T follicular helper cell (primary cell): ENCODE measurements at places on chromosomes 13 and 19.

GRCh38 chr19:42345191-42345812, 19.9 kb downstream of the MEGF8 start:
- no peak for DNase-seq

GRCh38 chr13:100297413-100297812, 208.5 kb downstream of the PCCA start:
- DNase-seq, result no peak

DNA sequence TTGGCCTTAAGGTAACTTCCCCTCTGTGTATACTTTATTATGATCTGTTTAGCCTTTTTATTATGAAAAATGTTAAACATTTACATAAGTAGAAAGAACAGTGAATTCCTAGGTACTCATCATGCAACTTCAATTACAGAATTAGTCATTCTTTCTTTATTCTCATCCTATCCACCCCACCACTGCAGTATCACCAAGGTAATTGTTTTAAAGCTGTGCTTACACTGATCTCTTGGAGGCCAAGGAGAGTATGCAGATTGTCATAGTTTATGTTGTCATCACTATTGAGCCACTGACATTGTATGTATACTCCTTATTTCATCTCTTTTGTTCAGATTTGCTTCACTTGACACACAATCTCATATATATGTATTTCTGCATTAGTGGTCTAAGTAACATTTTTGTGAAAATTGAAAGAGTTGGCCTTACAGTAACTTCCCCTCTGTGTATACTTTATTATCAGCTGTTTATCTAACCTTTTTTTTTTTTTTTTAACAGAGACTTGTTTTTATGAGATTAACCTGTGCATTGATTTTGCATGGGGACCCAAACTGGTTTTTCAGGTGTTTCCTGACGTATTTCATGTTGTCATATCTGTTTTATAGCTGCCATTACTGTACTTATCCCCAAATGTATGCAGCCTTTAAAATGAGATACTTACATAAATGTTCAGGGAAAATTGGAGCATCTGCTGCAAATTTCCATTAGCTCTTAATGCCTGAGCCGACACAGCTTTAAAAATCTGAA, 4.5 kb downstream of the ZNF507 start:
- no peak for DNase-seq

DNA sequence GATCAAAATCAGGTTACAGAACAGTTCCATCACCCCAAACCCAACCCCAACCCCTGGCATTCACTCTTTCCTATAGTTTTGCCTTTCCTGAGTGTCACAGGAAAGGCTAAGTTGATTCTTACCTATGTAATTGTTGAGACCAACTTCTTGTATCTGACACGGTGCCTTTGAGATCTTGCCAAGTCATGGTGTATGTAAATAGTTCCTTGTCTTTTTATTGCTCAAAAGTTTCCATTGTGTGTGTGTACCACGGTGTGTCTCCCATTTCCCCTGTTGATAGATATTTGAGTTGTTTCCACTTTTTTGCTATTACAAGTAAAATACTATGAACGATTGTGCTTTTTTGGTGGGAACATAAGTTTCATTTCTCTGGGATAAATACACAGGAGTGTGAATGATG, 3.3 kb upstream of the IGFL2 start:
- DNase-seq, result no peak

DNA sequence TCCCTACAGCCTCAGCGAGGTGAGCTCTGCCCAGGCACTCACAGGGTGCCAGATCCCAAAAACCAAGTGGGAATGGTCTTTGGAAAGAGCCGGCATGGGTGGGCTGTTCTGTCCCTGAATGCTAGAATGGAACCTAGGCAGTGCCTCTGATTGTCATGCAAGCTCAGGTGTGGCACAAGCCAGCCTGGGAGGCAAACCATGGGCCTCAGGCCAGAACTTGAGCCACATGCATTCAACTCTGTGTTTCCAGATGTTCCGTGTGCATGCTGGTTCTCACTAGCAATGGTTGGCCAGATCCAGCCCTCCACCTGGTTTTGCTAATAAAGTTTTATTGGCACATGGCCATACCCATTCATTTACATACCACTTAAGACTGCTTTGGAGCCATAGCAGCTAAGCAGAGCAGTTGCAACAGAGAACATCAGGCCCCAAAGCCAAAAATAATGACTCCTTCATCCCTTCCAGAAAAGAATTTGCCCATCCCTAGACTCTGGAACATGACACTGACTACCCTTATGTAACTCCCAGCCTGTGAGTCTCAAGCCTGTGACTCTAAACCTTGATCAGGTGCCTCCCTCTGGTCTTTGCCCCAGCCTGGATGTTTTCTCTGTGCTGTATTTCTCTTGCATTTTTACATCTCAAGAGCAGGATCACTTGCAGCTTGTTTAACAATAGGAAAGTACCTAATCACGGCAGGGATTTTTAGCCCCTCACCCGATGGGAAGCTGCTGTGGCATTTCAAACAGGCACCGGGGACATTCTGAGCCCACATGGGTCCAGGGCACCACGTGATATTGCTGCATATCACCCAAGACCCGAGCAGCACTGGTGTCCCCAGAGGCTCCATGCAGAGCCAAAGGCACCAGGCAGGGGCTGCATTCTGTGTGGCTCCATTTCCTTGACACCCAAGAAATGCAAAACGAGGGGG, 55.4 kb upstream of the USE1 start:
- no peak for DNase-seq

GRCh38 chr13:23330356-23330755, 103.1 kb downstream of the SACS start:
- no peak for DNase-seq

DNA sequence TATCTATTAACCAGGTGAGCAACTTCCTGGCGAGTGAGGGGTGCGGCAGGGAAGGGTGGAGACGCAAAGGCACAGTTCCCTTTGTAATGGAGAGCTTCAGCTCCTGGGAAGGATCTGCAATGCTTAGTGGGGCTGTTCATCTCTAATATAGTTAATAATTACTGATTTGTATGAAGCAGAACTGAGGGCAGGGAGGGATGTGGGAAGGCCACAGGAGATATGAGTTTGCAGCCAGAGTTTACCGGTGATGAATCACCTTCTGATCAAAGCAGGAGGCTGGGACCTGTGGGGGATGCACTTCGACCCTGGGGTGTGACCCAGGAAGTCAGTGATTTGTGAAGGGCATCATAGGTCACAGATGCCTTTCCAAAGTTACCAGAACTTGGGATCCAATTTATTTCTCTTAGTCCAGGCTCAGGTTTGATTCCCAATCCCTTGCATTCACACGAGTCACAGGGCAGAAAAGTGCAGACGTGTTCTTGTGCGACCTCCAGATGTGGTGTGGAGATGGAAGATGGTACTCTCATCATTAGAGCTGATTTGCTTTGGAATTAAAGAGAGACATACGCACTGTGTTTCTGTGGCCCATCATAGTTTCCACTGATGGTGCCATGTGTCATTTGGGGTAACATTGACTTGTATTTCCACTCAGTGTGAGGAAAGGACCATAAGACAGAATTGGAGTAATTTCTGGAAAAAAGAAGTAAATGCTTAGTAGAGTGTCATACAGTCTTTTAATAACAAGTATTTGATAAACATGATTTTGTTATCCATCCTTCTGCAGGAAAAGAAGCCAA, 55.0 kb downstream of the LRCH1 start:
- DNase-seq, result no peak

DNA sequence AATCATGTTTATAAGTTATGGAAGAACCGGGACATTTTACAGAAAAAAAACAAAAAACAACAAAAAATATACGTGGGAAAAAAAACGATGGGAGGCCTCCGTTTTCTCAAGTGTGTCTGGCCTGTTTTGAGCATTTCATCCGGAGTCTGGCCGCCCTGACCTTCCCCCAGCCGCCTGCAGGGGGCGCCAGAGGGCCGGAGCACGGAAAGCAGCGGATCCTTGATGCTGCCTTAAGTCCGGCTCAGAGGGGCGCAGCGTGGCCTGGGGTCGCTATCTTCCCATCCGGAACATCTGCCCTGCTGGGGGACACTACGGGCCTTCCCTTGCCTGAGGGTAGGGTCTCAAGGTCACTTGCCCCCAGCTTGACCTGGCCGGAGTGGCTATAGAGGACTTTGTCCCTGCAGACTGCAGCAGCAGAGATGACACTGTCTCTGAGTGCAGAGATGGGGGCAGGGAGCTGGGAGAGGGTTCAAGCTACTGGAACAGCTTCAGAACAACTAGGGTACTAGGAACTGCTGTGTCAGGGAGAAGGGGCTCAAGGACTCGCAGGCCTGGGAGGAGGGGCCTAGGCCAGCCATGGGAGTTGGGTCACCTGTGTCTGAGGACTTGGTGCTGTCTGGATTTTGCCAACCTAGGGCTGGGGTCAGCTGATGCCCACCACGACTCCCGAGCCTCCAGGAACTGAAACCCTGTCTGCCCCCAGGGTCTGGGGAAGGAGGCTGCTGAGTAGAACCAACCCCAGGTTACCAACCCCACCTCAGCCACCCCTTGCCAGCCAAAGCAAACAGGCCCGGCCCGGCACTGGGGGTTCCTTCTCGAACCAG, 1.8 kb upstream of the APOE start:
- DNase-seq, result peak; percentile 59

GRCh38 chr13:98576200-98576945, 534 bp downstream of the STK24 start:
- DNase-seq, result no peak

GRCh38 chr13:114108141-114108761, 24.2 kb downstream of the RASA3 start:
- DNase-seq, result no peak

DNA sequence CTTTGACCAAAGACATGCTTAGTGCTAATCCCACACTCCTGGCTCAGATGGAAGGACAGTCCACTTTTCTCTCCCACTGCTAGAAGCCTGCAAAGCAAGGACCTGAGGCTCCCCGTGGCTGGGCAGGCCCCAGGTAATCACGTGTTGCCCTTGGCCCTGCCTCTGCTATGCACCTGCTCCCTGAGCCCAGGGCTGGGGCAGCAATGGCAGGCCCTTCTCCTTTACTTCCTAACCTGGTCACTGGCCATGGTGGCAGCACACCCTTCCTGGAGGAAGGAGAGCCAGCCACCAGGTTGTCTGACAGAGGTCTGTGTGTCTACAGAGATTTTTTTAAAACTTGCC, 27.9 kb upstream of the ZNF492 start:
- no peak for DNase-seq

GRCh38 chr19:18293642-18294466, 12.4 kb upstream of the JUND start:
- no peak for DNase-seq

GRCh38 chr19:3392480-3392879, 26.1 kb downstream of the NFIC start:
- no peak for DNase-seq

GRCh38 chr19:54271106-54271505, 9.8 kb downstream of the LILRB2 start:
- DNase-seq, result no peak

- no peak for DNase-seq
These were observed 1.8 kb downstream of the MBD3 start for GRCh38 chr19:1590641-1591397.

- no peak for DNase-seq
These were observed 1546.2 kb downstream of the OLFM4 start for GRCh38 chr13:54574791-54575190.

DNA sequence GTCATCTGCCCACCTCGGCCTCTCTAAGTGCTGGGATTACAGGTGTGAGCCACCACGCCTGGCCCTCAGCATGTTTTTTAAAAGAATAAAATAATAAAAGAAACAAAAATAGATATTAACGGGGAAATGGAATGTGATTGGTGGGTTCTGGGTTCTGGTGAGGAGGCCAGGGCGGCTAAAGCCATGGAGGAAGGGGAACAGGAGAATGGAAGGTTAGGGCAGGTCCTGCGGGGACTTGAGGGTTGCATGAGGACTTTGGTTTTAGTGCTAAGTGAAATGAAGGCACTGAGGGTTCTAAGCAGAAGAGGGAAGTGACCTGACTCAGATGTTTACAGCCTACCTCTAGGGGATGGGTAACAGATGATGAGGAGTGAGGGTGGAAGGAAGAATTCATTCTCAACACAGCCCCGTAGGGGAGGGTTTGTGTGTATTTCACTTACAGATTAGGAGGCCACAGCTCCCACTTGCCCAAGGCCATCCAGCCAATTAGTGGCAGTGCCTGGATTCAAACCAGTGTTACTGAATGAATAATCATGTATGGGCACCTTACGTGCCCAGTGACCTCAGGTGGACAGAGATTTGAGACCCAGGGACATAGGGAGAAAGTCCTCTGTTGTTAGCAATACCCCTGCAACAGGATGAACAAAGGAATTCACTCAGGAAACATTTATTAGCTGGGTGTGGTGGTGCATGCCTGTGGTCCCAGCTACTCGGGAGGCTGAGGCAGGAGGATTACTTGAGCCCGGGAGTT, 6.7 kb upstream of the MRPL4 start:
- no peak for DNase-seq

- no peak for DNase-seq
These were observed 163.4 kb downstream of the KCTD12 start for GRCh38 chr13:76722782-76723181.

- DNase-seq, result no peak
These were observed 149.5 kb downstream of the DCT start for GRCh38 chr13:94329754-94330551.

DNA sequence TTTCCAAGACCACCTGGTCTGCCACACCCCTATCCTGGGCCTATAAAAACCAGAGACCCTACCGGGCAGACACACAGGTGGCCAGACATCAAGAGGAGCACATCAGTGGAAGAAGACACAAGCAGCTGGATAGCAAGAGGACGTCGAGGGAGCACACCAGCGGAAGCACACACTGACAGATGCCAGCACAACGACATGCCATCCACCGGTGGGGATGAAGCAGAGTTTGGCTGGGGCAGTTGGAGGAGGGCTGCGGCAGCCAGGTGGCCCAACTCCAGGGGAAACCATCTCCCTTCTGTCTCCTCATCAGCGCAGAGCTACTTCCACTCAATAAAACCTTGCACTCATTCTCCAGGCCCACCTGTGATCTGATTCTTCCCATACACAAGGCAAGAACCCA, 200.6 kb downstream of the PCDH17 start:
- no peak for DNase-seq

- no peak for DNase-seq
These were observed 1.3 kb upstream of the LDLR start for GRCh38 chr19:11087870-11088505.

- no peak for DNase-seq
These were observed 48.9 kb downstream of the DNM2 start for GRCh38 chr19:10766671-10767201.

- no peak for DNase-seq
These were observed 322.3 kb downstream of the DLEU7 start for GRCh38 chr13:50521006-50521830.

DNA sequence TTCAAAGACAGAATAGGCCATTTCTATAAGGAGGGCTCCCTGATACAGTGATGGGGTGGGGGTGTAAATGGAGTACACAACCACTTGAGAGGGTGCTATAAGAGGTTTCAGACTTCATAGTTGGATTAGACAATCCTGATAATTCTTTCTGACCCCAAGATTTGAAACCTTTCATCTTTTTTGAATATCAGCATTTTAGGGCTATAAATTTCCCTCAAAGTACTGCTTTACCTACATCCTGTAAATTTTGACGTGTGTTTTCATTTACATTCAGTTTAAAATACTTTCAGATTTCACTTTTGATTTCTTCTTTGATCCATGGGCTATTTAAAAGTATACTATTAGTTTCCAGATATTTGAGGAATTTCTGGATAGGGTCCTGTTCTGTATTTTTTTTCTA, 40.0 kb upstream of the SIN3B start:
- DNase-seq, result no peak
